Activated naive CD8-positive, alpha-beta T cell treated with anti-CD3 and anti-CD28 coated beads, Interleukin-2, amount 10 ng/mL, durations not matched to agents 7 days and 5 days (primary cell): ENCODE measurements at places on chromosomes 11 and 22. TPM values are rescaled to one million over a fixed set of nuclear protein-coding genes. Genes with fewer than 3 reads are reported as not detected.

Gene CASP1
- 98.6 TPM for total RNA-seq

DNA sequence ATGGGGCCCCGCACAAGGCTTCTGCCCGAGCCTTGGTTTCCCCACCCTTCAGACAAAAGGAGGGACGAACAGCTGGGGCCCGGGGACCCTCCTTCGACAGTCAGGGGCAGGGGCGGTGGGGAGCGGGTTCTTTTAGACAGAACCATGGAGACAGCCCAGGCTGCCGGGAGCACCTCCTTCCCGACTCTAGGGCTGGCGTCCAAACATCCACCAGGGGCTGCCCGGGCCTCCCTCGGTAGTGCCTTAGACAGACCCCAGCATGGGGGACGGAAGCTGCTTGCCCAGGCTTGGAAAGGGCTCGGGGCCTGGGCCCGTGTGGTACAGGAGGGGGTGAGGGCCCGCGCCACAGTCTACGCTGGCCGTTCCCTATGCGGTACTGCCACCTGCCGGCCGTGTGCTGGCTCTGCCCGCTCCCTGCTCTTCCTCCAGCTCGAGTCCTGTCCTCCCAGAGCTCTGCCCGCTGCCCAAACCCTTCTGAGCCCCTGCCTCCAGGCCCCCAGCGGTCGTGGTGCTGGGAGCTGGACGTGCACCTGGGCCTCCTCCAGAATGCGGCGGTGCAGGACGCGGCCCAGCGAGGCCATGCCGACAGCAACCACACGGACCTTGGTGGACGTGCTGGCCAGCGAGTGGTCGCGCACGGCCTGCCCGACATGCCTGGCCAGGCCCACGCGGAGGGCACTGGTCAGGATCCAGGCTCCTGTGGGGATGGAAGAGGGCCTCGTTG is 20.1 kb downstream of the TSSC4 start:
- H3K27me3 ChIP-seq = no peaks in the 10 kb centered on the region
- no peak overlapping the region for H3K4me3 ChIP-seq
- peak; percentile 82 for DNase-seq
- no peak overlapping the region for H3K27ac ChIP-seq

DNA sequence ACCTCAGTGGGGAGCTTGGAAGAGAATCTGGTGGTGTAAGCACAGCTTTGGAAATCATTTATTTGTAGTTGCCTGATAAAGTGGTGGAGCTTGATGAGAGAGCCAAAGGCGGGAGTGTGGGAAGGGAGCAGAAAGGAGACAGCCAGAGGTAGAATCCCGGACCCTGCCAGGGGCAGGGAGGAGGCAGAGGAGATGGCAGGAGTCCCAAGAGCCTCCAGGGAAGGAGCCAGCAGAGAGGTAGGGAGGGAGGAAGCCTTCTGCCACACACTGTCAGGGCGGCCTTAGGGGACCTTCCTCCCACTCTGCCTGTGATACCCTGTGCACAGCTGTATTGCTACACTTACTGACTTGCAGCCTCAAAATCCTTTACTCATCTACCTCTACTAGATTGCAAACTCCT is 15.4 kb downstream of the SCUBE2 start:
- no peak overlapping the region for H3K27ac ChIP-seq
- H3K4me1 ChIP-seq = no peaks in the 10 kb centered on the region
- no peak overlapping the region for H3K4me3 ChIP-seq
- DNase-seq = no peak

DNA sequence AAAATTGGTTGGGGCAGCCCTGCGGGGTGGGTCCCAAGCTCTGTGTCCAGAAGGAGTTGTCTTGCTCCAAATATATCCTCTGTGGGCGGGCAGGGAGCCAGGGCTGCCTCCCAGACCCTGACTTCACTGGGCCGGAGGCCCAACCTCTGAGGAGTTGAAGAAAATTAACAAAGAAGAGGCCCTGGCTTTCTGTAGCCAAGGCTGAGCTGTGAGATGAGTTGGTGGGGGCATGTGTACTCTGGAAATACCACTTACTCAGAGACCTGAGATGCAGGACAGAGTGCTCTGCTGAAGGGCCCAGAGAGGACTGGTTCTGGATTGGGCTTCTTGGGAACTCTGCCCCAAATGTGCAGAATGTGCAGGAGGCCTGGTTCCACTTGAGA is 96.3 kb downstream of the SWAP70 start:
- no peaks in the 10 kb centered on the region for H3K36me3 ChIP-seq
- no peak overlapping the region for H3K27ac ChIP-seq
- no peak for DNase-seq

DNA sequence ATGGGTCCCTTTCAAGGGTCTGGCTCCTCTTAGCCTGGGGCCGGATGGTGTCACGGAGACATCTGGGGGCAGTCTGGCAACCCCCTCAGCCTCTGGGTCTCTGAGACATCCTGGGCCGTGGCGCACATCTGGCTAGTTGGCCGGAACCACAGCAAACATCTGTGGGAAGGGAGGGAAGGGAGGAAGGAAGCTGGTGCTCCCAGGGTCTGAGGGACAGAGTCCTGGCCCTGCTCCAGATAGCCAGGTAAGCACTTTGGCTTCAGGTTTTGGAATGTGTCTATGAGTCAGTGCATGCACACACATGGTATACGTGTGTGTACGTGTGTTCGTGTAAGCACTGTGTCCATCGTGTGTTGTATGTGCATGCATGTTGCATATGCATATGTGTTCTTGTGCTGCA is 225.1 kb downstream of the MN1 start:
- H3K27me3 ChIP-seq = peaks cover 5% of the 10 kb centered on the region
- H3K4me3 ChIP-seq = no peak overlapping the region
- H3K4me1 ChIP-seq = no peaks in the 10 kb centered on the region
- no peak for DNase-seq
- H3K27ac ChIP-seq = no peak overlapping the region
